Activated T-cell treated with anti-CD3 and anti-CD28 coated beads, Interleukin-2, amount 50 U/mL, for 48 hours (primary cell): ENCODE measurements at places on chromosomes 1 and 21.

DNA sequence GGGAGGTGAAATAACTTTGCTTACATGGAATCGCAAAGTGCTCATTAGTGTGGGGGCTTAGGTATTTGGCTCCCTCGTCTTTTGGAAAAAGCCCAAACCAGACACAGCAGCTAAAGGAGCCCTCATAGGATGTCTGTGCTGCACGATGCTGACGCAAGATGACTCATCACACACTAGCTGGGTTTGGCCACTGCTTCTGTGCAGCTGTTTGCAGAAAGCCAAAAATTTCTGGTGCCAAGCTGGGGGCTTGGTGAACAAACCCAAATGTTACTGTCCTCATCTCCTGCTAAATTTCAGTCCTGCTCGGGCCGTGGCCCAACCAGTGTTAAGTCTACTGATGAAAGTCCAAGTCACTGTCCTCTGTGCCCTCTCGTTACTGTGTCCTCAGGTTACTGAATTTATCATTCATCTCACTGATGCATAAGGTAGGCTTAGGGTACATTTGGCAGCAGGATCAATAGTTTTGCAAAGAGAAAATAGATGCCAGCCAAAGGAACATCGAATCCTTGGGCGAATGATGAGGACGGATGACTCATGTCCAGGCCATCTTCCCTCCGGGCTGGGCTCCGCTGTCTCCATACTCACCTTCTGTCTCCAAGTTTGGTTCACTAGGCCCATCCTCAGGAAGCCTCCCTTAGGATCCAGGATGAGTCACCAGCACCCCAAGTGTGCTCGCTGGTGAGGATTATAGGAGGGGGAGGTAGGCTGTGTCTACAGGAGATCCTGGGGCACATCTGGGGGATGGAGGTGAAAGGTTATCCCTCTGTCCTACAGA, 177.7 kb downstream of the ADSS2 start:
- DNase-seq, result peak; percentile 26

DNA sequence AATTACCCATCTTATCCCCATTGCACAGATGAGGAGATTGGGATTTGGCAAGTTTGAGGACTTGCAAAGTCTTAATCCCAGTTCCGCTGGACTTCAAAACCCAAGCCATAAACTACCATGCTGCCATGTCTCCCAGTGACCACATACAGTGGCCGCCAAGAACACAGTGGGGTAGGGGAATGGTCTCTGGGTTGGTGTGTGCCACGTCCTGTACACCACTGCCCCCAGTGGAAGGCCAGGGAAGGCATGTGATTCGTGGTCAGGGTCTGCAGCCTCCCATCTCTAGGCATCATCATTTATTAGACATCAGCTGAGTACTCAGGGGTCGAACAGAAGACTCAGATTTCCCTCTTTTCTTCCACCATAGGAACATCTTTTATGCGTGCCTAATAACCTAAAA, 76.0 kb downstream of the MAN1C1 start:
- no peak for DNase-seq

DNA sequence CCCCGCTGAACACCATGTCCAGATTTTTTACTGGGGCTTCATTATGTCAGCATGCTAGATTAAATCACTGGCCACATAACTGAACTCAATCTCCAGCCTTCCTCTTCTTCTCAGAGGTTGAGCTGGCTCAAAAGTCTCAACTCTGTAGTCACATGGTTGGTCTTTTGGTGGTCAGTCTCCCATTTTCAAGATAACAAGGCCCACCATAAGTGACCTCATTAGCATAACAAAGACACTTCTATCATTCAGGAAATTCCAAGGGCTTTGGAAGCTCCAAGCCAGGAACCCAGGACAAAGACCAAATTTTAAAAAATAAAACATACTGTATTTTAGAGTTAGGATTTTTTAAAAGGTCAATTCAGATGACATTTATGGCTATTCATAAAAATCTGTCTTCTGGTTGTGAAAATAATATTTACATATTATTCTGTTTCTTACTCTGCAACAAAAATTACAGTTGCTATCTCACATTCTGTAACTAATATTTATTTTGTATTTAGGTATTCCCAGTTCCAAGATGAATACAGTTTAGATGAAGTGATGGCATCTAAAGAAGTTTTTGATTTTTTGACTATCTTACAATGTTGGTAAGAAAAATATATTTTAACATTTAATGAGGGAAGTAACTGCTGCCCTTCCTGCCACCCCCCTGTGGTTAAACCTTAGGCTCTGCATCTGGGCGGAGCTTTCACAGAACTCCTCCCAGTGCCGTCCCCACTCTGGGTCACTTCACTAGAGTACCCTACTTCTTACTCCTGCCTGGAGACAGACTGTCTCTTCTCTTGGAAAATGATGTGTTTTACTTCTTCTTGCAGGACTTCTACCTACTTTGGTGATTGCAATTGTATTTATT, 49.3 kb downstream of the SCP2 start:
- no peak for DNase-seq

DNA sequence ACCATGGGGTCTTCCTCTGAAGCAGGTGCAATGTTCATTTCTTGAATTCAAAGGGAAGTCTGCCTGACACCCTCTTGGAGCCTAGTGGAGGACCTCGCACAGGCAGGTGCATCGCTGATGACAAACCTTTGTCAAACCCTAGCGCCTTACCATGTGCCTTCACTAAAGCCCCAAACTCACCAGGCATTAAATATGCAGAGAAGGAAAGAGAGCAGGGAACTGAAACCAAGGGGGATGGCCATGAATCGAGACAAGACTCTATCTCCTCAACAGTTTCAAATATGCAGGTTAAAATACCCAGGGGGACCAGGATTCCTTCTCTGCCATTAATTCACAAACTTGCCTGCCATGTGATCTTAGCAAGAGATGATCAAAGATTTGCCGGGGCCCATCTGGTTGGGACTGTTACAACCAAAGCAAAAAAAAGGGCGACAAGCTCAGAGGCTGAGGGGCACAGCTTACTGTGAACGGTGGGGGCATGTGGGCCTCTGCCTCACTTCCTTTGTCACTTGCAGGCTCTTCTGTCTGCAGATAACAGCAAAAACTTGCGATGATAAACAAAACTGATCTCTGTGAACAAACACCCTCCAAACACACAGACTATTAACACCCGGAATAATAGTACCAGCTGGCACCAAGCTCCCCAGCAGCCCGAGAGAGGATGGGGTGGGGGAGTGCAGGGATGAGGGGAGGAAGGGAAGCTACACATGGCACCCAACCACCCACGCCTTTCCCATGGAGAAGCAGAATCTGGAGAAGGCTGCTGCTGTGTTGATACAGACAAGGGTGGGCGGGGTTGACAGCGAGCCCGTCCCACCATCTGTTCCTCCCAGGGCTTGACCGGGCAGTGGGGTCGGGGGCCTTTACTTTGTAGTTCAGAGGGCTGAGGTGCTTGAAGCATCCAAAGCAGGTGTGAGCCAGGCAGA, 33.9 kb downstream of the TMEM63A start:
- no peak for DNase-seq

- no peak for DNase-seq
Observed at GRCh38 chr1:145884675-145885074, 991 bp downstream of the ANKRD35 start.

DNA sequence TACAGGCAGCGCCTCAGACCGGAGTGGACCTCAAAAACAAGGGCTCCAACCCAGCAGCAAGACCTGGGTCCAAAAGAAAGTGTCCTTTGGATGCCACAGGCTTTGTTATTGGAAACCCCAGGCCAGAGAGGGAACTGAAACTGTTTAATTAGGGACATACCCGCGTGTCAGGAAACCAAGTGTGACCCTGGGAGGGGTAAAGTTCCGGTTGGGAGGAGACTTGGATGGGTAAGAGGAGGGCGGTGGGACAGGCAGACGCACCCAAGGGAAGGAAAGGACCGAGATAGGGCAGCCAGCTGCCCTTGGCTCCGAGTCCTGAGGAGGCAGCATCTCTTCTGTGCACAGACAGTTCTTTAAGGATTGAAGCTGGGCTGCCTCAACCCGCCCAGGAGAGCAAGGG, 71.4 kb downstream of the CDC7 start:
- no peak for DNase-seq

GRCh38 chr1:229105109-229105508, 165.8 kb upstream of the RAB4A start:
- DNase-seq, result no peak

GRCh38 chr21:39161064-39161463, 22.2 kb downstream of the PSMG1 start:
- no peak for DNase-seq

DNA sequence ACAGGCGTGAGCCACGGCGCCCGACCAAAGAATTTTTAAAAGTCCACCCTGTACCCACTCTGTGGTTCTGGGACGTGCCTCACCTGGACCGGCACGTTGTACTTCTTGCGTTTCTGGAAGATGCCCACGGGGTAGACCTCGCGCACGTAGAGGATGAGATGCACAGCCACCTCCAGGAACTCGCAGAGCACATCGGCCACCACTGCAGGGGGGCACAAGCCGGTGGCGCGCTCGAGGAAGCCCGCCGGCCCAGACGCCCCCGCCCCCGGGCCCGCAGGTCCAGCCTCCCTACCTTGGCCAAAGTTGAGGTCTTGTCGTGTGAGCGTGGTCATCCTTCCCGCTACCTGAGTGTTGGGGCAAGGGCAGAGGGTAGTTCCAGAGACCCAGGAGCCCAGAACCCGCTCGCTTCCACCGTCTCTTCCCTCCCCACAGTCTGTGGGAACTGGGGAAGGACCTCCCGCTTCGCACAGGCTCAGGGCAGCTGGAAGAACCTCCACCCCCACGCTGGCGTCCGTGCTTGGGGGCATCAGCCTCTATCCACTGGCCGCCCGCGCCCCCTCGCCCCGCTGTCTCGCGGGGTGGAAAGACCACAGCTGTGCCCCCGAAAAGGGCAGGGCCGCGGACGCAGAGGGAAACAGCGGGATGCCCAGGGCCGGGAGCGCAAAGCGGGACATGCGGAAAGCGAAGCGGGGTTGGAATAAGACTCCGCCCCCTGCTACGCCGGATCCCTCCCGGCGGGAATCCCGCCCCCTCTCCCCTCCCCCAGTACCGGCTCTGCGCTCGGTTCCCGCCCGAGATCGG, 478 bp downstream of the MAD2L2 start:
- no peak for DNase-seq

GRCh38 chr1:101742509-101742908, 254.2 kb downstream of the OLFM3 start:
- no peak for DNase-seq

- no peak for DNase-seq
Observed at GRCh38 chr1:114156538-114157274, 3.0 kb upstream of the SYT6 start.

- no peak for DNase-seq
Observed at GRCh38 chr1:202316186-202316585, 25.6 kb downstream of the UBE2T start.

GRCh38 chr1:98860329-98860728, 144.3 kb downstream of the PLPPR5 start:
- DNase-seq, result no peak

DNA sequence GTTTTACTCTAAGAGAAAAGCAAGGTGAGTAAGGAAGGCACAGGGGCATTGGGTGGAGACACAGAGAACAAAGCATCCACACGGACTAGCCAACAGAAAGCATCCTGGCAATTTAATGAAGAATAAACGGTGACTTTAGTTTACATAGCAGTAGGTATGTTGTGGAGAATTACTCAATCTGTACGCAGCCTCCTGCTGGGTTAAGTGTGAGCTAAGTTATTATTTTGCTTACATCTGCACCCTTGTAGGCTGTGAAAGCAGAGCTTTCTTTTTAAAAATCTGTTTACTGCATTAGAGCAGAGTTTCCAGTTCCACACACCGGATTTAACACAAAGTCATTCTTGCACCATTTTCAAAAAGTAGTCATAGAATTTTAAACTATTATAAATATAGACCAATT, 144.5 kb downstream of the AKT3 start:
- DNase-seq, result no peak

- no peak for DNase-seq
Observed at GRCh38 chr1:186845576-186846210, 16.9 kb downstream of the PLA2G4A start.

- no peak for DNase-seq
Observed at GRCh38 chr21:38277501-38278131, 20.8 kb downstream of the KCNJ15 start.

DNA sequence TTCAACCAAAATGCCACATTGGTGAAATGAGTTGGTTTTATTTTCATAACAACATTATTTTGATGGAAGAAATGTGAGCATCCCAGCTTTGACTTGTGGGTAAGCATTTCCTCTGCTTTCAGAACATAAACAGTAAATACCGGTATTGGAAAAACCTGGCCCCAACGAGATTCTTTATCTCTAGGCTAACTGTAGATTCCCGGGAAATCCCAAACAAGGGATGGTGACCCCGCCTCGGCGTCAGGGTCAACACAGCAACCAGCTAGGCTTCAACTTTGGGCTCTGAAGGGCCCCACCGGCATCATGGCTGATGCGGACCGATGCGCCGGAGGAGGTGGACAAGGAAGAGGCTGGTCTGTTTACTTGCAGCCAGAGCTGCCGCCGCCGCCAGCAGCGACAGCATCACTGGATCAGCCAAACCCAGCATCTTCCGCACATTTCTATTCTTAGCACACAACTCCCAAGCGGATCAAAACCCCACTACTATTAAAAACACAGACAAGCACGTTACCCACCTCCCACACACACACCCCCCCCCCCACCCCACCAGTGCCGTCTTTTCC, 1.1 kb downstream of the AKT3 start:
- DNase-seq, result peak; percentile 65

GRCh38 chr1:97262842-97263241, 541.3 kb downstream of the PTBP2 start:
- no peak for DNase-seq

DNA sequence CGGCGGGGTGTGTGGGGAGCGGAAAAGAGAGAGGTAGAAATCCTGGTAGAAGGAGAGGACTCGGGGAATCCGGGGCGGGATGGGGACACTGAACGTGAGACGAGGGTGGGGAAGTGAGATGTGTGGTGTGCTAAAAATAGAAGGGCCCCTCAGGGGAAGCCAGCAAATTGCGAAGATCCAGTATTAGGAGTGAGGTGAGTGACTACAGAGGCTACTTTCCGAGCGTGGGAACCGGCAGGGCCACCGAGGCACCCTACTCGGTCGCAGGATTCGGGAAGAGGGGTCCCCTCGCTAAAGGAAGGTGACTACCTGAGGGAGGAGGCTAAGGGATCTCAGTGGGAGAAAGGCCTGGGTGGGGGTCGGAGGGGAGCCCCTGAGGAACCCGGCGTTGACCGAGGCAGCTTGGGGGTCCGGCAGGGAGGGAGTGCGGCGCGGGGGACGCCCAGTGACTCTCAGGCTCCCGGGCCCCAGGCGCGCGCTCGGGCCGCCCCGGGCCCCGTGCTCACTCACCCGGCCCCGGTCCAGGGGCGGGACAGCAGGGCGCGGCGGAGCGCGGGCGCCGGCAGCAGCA, 318 bp downstream of the ALDH4A1 start:
- DNase-seq, result no peak

DNA sequence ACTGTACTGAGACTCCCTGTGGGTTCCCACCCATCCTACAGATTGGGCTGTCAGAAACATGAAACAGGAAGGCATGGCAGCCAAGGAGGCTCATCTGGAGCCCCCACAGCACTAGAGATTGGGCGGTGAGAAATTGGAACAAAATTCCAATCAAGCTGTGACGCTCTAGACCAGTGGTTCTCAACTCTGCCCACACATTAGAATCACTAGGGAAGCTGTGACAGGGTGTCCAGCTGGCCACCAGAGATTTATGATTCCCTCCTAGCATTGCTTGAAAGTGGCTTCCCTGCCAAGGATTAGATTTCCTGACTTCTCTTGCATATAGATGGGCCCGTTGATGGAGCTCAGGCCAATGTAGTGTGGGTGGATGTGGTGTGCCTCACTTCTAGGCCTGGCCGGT, 187.5 kb upstream of the ZC3H12A start:
- DNase-seq, result no peak
